ENCODE measurements at places on chromosomes 13 and 19. TPM values are rescaled to one million over a fixed set of nuclear protein-coding genes. Genes with fewer than 3 reads are reported as not detected.

GRCh38 chr19:12745166-12745897 lies 6.3 kb upstream of the BEST2 start:
- DNase-seq, result no peak

- DNase-seq, result no peak
Observed at GRCh38 chr13:40624383-40624782, 42.1 kb downstream of the FOXO1 start.

GRCh38 chr13:79585033-79585432 lies 104.1 kb downstream of the NDFIP2 start:
- no peak for DNase-seq

- no peak for DNase-seq
Observed at GRCh38 chr13:45413826-45414307, 4.3 kb downstream of the SLC25A30 start.

GRCh38 chr13:50684366-50684765 lies 159.1 kb downstream of the DLEU7 start:
- no peak for DNase-seq

DNA sequence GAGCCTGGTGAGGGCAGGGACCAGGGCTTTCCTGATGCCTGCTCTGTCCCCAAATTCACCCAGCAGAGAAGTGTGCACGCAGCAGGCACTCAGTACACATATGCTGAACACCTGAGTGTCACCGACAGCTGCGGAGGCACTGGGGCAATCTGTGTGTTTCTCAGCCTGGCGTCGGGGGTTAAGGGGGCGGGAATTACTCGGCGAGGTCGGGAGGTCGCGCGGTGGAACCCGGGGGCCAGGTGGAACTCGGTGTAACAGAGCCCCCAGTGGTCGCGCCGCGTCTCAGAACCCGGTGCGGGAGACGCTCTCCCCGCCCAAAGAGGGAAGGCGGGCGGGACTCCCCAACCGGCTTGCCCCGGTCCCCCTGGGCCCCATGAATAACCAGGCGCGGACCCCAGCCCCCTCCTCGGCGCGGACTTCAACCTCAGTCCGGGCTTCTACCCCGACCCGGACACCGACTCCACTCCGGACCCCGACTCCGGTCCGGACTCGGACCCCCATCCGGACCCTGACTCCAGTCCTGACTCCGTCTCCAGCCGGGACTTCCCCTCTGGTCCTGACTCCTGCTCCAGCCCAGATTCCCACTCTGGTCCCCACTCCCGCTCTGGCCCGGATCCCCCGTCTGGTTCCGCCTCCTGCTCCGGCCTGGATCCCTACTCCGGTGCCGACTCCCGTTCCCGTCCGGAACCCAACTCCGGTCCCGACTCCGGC lies at the start of gene SELENOV:
Gene SELENOV, plus strand, starts transcription at position 300 of the 711 bp plus-strand sequence. Its CDS starts 74 bp downstream, at position 374.
- no peak for DNase-seq

DNA sequence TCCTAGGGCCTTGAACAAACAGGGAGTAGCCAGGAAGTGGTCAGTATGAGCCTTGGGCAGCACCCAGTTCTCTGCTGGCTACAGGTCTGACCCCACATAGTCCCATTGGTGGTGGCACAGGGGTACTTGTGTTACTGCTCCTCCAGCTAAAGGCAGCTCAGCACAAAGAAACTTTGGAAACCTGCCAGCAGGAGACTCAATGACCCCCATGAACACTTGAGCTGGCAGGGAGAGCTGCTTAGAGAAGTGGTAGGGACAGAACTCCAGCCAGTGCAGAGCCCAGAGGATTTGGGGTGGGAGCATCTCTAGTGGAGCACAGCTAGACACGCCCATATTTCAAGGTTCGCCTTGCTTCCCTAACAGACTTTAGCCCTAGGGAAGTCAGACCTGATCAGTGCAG lies 10.4 kb upstream of the ZNF586 start:
- no peak for DNase-seq

DNA sequence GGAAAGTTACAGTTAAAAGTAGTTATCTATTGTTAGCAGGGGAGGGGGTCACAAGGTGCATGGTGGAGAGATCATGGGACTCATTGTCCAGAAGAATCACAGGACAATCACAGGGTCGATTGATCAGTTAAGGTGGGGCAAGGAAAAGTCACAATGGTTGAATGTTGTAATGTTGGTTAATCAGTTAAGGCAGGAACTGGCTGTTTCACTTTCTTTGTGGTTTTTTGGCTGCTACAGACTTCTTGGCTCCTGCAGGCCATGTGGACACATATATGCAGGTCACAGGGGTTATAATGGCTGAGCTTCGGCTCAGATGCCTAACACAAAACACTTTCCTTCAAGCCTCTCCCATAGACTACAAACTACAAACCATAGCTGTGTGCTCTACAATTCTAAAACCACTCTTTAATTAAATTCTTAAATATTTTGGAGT lies 6.9 kb upstream of the ZNF431 start:
- DNase-seq, result no peak

DNA sequence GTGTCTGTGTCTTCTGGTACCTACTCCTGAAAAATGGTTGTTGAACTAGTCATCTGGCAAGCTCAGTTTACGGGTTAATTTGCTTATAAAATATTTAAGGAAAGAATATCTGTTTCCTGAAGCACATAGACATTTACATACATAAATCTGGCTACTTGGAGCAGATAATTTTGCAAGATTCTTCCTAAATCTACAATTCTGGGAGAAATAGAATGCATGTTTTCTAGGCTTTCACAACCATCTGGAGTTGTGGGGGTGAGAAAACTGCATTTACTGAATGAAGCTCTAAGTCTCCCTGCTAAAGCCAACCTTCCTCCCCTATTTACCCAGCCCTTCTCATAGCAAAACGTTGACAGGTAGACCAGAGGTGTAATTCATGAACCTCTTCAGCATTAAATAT lies 393.7 kb upstream of the ARGLU1 start:
- no peak for DNase-seq

DNA sequence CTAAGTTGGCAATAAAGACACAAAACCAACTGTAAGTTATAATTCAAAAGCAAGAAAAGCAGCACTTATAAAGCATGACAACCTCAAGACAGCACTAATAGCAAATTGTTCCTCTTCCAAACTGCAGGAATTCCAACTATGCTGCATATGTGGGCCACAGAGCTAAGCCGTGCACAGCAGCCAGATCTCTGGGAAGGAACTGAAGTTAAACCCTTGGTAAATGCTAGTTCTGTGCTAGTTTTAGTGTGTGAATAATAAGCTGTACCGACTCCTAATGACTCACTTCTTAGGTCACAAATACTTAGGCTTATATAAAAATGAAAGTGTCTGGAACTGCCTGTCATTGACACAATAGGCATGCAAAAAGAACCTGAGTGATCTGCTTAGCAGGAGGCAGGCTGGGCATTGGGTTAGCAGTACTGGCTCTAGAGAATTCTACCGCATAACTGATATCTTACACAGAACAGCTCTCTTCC lies 21.2 kb upstream of the GTF3A start:
- no peak for DNase-seq

- no peak for DNase-seq
Observed at GRCh38 chr13:65656740-65657329, 1573.3 kb downstream of the PCDH9 start.

- no peak for DNase-seq
Observed at GRCh38 chr19:15316498-15316897, 15.8 kb downstream of the BRD4 start.

GRCh38 chr19:58355908-58356765 lies 2.8 kb upstream of the A1BG start:
- DNase-seq, result no peak

- no peak for DNase-seq
Observed at GRCh38 chr19:2110822-2111221, 14.1 kb downstream of the IZUMO4 start.

DNA sequence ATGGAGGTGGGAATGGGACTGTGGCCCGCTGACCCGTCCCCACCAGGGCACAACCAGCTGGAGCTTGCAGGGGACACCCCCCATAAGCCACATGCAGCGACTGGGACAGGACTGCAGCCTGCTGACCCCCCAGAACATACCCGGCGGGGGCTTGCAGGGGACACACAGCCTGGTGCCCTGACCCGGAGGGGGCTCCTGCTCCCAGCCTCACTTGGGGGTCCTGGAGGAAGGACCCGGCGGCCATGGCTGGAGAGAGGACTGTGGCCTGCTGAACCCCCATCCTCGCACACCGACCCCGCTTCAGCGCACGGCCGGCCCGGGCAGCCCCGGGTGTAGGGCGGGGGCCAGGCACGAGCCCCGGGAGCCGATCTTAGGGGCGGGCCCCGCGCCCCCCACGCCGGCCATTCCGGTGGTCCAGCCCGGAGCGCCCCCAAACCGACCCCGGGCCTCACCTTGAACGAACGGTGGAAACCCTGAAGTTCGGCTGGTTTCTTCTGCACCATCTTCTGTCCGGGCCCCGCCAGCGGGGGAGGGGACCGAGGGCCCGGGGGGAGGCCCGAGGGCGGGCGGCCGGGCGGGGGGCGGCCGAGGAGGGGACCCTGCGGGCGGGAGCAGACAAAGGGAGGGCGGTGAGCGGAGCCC lies 574 bp downstream of the MKNK2 start:
- no peak for DNase-seq

- no peak for DNase-seq
Observed at GRCh38 chr13:63367522-63368198, 1952.0 kb upstream of the PCDH20 start.

DNA sequence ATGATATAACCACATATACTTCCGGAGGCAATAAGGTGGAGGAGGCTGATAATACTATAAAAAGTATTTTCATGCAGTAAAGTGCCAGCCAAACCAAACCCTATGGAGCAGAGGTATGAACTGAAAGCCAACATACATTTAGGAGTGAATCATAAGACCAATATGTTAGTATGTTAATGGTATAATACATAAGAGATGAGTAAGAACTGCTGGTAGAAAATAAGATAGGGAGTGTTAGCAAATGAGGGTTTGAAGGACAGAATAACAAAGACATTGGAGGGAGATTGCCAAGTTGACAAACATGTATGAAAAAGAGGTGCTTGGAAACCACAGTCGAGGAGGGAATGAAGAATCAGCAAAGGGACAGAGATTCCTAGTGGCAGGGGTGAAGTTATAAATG lies 10.8 kb downstream of the ENOX1 start:
- no peak for DNase-seq

- DNase-seq, result no peak
Observed at GRCh38 chr13:69619651-69620050, 488.0 kb upstream of the ATXN8OS start.

- DNase-seq, result no peak
Observed at GRCh38 chr13:50715402-50716146, 127.9 kb downstream of the DLEU7 start.

DNA sequence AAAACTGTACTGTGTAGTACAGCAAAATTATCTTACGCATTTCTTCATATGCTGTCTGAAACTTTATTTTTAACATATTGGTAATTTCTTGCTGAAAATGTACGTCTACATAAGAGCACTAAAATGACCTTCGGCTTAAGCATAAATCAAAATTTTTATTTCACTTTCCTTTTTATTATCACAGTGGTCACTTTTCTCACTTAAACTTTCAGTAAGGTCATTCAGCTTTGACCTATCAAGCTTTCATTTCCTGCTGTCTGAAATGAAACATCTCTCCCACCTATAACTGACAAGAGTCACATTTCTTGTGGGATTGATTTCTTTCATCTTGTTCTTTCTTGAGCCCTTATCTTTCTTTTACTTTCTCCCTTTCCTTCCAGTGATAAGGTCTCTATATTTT lies 2212.7 kb upstream of the PCDH20 start:
- DNase-seq, result no peak

CCDC70 gene
- not detected for total RNA-seq

ZNF415 gene
- 13.1 TPM for total RNA-seq

SERTAD3 gene
- 70.0 TPM for total RNA-seq

ALDH16A1 gene
- 21.4 TPM for total RNA-seq

OVOL3 gene
- not detected for total RNA-seq

CYP4F8 gene
- total RNA-seq, result not detected

SYNE4 gene
- 17.0 TPM for total RNA-seq

Measured in mesothelial cell of epicardium (in vitro differentiated cells).